Activated naive CD4-positive, alpha-beta T cell treated with anti-CD3 and anti-CD28 coated beads, Interleukin-2, amount 50 U/mL, for 72 hours (primary cell): ENCODE measurements at places on chromosomes 16 and 17. TPM values are rescaled to one million over a fixed set of nuclear protein-coding genes. Genes with fewer than 3 reads are reported as not detected.
A peak's percentile ranks its signal among the peaks of the same experiment; 100 is the strongest.

GRCh38 chr17:77737442-77738265 is 220.8 kb upstream of the TNRC6C start:
- peak; percentile 41 for DNase-seq

DNA sequence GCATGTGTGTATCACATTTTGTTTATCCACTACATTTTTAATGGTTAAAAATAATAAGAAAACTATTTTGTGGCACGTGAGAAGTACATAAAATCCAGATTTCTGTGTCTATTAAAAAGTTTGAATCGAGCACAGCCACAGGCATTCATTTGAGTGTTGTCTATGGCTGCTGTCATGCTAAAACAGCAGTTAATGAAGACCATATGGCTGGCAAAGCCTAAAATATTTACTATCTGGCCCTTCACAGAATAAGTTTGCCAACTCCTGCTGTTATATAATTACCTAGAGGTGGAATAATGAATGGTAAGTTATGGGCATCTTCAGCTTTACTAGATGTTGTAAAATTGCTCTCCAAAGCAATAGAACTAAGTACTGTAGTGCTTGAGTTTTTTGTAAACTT is 30.5 kb downstream of the TMEM98 start:
- DNase-seq, result no peak

- DNase-seq, result no peak
Observed at GRCh38 chr16:51156807-51157200, 5.7 kb upstream of the SALL1 start.

DNA sequence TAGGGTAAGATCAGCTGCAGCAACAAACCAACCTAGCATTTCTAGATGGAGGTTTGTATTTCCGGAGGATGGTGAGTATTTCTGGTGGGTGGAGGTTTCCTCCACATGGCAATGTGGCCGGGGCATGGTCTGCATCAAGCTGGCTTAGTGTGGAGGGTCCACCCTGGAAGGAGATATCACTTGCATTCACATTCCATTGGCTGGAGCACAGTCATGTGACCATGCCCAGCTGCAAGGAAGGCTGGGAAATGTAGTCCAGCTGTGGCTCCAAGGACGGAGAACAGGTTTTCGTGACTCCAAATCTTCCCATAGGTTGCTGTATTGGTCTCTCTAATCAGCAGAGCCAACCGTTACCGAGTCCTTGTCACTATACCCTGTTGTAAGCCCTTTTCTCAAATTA is 68.7 kb downstream of the RAI1 start:
- no peak for DNase-seq

DNA sequence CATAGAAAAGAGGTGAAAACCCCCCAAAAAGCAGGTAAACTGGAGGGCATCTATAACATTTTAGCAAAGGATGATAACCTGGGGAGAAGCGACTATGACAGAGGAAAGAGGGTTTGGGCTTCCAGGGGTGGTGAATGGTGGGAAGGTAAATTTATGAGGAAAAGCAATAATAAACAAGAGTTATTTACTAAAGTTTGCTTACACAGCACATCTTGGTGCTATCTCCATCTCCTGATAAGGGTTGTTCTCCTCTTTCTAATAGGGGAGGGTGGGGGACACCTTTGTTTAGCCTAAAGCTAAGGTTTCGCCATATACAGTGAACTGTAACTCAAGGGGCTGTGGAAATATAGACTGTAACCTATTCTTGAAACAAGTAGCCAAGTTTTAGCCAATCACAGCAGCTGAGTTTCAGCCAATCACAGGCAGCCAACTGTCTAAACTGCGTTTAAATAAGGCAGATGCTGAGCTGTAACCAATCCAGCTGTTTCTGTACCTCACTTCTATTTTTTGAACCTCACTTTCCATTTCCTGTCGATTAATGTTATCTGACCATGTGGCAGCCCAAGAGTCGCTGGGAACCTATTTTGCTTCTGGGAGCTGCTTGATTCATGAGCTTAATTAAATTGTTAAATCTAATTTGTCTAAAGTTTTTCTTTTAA is 191.8 kb downstream of the MAP2K6 start:
- DNase-seq, result no peak

GRCh38 chr16:87702325-87702811 is 63.4 kb downstream of the KLHDC4 start:
- peak; percentile 50 for DNase-seq

DNA sequence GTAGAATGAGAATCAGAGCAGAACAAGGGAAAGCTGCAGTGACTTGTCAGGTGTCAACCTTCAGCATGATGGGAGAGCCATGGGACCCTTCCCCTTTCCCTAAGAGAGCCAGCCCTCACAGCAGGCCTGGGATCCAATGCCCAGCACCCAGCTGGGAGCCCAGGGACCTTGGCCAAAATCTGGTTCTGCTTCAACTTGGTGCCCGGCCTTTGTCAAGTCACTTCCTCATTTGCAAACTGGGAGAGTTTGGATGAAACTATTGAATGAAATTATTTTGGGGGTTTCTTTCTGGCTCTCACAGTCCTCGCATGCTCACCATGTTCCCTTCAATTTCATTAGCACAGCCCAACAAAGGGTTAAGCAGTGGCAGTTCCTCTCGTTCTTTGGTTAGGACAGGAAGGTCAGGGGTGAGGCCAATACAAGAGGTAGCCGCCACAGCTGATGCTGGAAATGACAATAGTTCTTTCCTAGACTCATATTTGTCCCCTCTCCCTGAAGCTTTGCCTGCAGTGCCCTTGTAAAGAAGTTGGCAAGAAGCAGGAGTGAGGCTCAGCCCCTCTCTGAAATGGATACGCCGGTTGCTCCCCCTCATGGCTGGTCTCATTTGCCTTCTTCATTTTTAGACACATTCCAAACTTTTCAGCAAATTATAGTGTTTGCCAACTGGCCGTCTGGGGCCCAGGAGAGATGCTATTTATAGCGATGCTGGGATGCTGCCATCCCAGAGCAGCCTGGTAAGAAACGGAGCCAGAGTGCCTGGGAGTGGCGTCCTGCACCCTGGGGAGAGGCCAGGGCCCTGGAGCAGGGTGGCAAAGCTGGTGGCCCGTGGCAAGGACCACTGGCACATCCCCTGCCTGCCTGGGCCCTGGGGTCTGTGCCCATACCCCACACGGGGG is 34.5 kb upstream of the MEOX1 start:
- no peak for DNase-seq

- no peak for DNase-seq
Observed at GRCh38 chr16:3485097-3485745, 10.1 kb downstream of the C16orf90 start.

- DNase-seq, result no peak
Observed at GRCh38 chr17:43988301-43988700, 16.1 kb upstream of the NAGS start.

DNA sequence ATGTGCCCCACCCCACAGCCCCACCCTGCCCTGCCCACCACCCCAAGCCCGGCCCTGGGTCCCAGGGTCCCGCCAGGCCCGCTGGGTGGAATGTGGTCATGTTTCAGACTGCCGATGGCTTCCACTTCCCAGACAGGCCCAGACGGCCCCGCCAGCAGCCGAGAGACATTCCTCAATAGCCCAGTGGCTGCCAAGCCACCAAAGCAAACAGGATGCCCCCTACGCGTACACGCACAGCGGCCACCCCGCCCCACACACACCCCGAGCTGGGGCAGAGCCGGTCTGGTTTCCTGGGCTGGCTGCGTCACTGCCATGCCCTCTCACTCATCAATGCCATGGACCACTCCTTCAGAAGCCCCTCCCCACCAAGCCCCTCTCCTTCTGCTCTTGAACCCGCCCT is 1.2 kb upstream of the KRT17 start:
- DNase-seq, result no peak

- DNase-seq, result no peak
Observed at GRCh38 chr17:72724267-72724666, 368.2 kb downstream of the SLC39A11 start.

GRCh38 chr17:185445-186138 is 4.1 kb upstream of the DOC2B start:
- DNase-seq, result no peak

DNA sequence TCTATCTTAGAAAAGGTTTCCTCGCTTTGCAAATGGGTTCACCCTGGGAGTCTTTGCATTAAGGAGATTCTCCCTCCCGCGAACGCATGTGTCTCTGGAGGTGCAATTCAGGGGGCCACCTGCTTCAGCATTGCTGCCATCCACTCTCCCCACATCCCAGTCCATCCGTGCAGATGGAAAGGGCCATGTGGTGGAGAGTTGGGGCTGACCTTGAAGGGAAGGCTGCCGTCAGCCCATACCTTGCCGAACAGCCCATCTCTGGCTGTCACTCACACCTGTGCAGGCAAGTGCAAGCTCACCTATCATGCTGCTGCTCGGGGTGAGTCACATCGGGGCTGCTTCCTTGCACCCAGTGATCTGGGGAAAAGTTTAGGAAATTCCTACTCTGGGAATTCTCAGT is 106.1 kb downstream of the ZNF423 start:
- DNase-seq, result no peak

GRCh38 chr17:39222866-39223834 is 2.6 kb downstream of the STAC2 start:
- DNase-seq, result no peak

DNA sequence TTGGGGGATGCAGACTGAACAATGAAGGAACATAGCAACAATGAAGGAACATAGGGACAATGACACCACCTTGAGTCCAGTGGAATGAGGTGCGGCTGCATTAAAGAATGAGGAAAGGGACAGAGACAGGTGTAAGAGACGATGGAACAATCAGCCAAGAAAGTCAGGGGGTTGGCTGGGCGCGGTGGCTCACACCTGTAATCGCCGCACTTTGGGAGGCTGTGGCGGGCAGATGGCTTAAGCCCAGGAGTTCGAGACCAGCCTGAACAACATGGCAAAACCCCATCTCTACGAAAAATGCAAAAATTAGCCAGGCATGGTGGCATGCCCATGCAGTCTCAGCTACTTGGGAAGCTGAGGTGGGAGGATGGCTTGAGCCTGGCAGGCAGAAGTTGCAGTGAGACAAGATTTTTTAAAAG is 13.6 kb upstream of the CBFB start:
- no peak for DNase-seq

DNA sequence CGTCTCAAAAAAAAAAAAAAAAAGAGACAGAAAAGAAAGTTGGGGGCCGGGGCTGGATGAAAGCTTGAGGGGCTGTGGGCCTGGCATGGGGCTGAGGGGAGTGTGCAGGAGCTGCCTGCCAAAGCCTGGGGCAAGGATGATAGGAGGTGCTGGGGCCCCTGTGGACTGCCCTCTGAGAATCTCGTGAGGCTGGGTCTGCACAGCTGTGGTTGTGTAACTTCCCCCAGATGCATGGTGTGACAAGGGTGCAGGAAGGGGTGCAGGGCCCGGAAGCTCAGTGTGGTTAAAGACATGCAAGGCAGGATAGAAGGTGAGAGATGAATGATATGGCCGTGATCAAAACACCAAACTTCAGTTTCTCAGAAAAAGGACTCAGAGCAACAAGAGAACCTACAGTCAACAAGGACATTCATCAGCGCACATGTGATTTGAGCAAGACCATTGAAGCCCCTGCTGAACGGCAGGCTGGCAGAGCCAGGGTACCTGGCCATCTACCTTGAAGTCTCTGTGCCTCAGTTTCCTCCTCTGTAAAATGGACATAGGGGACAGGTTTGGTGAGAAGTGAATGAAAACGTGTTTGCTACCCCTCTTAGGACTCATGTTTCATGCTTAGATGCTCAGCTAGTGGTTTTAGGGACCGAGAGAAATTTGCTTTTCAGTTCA is 9.6 kb downstream of the IL32 start:
- peak; percentile 88 for DNase-seq

TEFM gene
- 9.9 TPM for total RNA-seq

MYH13 gene
- not detected for total RNA-seq

CDH3 gene
- total RNA-seq, result 1.0 TPM

NFATC3 gene
- total RNA-seq, result 64.2 TPM

GPRC5C gene
- total RNA-seq, result not detected

CMTM1 gene
- total RNA-seq, result 13.0 TPM

MYH1 gene
- not detected for total RNA-seq

PYDC1 gene
- total RNA-seq, result not detected

METTL23 gene
- 13.9 TPM for total RNA-seq

SDR42E1 gene
- 11.0 TPM for total RNA-seq
